SHP77 (cell line): ENCODE measurements at places on chromosomes 13 and 19.
A peak's percentile ranks its signal among the peaks of the same experiment; 100 is the strongest.

DNA sequence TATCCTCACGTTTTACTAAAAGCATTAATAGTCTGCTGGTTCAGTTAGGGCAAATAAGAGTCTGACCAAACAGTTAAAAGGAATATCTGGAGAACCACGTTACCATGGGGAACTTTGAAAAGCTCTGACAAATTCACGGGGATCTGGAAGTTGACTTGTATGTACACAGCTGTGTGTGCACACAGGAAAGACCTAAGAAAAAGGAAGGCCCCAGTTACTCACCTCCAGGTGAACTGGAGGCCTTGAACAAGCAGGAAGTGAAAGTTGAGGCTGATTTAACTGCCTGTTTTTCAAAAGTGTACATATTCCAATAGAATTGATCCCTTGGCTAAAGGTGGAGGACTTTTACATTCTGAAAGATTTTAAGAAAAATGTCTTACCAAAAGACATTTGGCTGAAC is 1891.6 kb upstream of the PCDH20 start:
- DNase-seq, result peak; percentile 40

GRCh38 chr19:55305491-55305890 is 19.6 kb downstream of the TMEM150B start:
- DNase-seq, result no peak

DNA sequence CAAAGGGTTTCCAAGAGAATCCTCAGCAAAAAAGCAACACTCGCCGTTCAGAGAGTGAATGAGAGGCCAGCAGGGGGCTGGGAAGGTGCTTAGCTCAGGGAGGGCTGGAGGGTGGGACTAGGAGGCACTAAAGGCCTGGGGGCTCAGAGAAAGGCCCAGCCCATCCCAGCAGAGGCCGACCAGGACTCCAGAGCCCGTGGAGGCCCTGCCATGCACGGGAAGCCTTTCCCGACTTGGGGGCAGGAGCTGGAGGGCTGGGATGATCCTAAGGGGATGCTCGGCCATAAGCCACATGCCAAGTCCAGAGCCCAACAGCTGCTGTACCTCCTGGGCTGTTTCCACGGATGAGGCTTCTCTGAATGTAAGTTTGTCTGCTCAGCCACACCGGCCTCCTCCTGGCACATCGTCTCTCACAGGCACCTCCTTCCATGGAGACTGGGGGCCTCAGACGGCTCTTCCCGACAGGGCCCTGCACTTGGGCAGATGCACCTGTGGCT is 19.5 kb downstream of the RASA3 start:
- DNase-seq, result no peak

DNA sequence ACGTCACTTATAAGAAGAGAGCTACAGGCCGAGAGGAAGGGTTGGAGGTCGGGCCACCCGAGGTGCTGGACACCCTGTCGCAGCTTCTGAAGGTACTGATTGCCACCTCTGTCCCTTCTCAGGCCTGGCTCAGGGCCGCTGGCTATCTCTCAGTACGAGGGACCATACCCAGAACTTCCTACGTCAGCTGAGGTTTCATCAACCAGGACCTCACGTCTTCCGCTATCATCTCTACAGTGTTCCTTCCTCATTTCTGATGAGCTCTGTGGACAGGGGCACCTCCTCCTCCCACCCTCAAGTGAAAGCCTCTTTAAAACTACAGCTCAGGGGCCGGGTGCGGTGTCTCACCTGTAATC is 58.2 kb upstream of the USE1 start:
- no peak for DNase-seq

DNA sequence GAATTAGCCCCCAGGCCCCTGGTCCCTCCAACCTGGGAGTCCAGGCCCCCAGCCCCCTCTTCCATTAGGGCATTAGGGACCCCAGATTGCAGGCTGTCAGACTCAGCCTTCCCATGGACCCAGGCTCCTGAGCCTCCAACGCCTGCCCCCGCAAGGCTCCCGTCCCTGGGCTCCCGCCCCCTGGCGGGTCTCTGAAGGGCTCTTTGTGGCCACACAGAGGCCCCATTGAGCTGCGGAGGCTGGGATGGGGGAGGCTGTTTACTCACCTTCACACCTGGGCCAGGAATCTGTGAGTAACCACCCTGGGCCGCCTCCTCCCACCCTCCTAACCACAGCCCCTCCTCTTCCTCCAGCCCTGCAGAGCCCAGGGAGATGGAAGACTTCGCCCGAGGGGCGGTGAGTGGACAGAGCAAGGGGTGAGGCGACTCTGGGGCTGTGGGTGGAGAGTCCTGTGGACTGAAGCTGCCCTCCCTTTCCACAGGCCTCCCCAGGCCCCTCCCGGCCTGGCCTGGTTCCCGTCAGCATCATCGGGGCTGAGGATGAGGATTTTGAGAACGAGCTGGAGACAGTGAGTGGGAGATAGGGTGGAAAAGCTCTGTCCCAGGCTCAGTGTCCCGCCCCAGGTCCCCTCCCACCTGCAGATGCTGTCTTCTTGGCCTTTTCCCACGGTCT is 4.9 kb downstream of the ARHGEF1 start:
- no peak for DNase-seq

- no peak for DNase-seq
These were observed 592 bp upstream of the TRIP10 start for GRCh38 chr19:6738787-6739389.

DNA sequence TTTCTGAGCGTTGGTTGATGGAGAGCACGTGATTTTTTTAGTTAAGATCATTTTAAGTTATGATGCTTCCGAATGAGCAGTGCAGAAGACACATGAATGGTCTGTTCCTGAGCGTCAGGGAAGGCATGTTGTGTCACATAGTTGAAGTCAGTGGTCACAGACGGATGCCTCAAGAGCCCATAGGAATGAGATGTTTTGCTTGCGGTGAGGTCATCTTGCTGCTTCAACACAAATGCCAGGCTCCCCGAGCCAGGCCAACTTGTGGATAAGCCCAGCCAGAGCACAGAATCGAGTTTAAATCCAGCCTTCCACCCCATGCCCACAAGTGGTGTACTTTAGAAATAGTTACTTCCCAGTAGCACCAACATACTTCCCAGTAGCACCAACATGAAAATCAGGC is 5.4 kb downstream of the UPF3A start:
- no peak for DNase-seq

DNA sequence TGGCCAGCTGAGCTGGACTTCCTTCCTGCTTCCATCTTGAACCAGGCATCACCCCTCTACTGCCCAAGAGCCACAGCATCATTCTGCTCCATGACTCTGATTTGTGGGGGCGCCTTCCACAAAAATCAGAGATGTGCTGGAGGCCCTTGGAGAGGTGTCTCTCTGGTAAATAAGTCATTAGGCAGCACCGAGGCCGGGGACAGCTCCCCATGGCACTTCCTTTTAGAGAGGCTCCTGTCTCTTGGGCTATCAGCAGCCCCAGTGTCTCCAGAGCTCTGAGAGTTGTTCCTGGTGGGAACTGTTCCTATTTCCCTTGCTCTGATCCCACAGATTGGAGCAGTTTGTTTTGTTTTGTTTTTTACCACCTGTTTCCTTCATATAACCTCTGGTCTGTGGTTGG is 19.9 kb downstream of the NWD1 start:
- no peak for DNase-seq

DNA sequence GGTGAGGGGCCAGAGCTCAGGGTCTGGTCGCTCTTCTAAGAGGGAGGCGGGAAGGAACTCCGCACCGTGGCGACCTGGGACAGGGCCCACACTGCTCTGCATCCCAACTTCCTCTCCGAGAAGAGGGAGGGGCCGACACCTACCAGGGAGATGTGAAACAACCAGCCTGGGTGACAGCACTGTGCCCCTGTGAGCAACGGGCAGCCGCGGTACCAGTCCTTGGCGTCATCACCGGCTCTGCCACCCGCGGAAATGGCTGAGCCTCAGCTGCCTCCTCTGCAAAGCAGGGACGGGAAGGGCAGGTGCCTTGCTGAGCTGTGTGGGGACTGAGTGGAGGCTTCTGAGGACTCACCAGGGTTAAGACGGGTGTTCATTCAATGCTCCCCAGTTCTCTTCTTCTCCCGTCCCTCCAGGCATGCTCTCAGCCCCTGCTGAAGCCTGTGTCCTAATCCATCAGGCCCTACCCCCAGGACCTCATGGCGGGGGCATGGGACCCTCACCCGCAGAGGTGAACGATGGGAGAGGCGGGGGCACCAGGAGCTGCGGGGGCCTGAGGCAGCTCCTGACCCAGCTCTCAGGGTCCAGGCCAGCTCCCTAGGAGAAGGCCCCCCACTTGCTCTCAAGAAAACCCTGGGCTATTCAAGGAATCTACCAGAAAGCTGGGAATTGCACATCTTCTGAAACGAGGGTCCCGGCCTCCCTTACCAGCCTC is 9.3 kb downstream of the ZNF787 start:
- no peak for DNase-seq

- DNase-seq, result no peak
These were observed 216.4 kb downstream of the PCDH9 start for GRCh38 chr13:67013709-67014108.

DNA sequence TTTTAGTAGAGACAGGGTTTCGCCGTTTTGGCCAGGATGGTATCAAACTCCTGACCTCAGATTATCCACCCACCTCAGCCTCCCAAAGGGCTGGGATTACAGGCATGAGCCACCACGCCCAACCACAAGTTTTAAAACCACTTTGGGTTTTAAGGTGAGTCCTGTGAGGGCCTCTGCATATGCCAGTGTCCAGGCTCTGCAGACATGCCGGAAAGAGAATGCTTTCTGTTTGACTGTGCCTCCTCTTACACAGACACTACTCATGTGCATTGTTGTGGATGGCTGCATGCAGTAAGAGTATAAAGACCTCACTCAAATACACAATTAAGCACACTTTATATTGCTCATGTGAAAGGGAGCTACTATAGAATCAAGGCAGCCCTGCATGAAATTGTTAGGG is 20.8 kb upstream of the SLC25A30 start:
- no peak for DNase-seq

GRCh38 chr19:7751157-7751783 is 3.9 kb upstream of the CD209 start:
- no peak for DNase-seq
